ENCODE measurements at places on chromosomes 5 and 9.
A peak's percentile ranks its signal among the peaks of the same experiment; 100 is the strongest.

- no peak for DNase-seq
Observed at GRCh38 chr5:154470947-154471870, 6.8 kb downstream of the HAND1 start.

- DNase-seq, result no peak
Observed at GRCh38 chr9:13424204-13424603, 144.7 kb upstream of the MPDZ start.

DNA sequence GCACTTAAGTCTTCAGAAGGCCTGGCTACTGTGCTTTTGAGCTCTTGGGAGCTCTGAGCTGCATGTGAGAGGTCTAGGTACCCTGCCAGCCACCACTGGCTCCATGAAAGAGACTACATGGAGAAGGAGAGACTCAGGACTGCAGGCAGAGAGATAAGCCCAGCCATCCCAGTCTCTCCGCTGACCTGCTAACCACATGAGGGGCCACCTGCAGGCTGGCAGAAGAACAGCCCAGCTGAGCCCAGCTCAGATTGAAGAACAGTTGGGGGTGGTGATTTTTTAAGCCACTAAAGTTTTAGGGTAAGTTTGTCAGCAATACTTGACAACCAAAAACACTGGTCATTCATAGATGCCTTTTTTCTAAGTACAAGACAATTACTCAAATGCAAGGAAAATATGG is 205.0 kb upstream of the PRDM9 start:
- DNase-seq, result no peak

- no peak for DNase-seq
Observed at GRCh38 chr9:18489861-18490260, 15.9 kb downstream of the ADAMTSL1 start.

DNA sequence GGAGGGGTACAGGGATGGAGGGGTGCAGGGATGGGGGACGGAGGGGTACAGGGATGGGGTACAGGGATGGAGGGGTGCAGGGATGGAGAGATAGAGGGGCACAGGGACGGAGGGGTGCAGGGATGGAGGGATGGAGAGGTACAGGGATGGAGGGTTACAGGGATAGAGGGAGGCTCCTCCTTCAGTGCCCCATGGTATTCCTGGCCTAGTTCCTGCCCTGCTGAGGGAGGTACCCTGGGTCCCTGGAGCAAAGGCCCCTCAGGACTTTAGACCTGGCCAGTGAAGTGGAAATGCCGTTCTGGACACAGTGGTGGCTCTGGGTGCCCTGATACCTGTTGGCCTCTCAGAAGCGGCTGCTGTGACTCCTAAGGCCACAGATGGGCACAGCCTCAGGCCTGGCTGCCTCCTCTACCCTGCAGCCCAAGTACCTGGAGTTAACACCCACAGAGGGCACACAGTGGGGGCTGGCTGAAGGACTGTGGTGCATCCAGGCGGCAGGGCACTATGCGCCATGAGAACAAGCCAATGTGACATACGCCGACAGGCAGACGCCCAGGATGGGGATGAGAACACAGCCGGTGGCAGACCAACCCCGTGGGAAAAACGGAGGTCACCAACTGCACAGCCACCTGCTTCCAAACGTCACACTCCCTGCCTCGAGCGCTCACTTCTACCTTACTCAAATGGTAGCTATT is 8.4 kb downstream of the PTGES2 start:
- DNase-seq, result no peak

- DNase-seq, result no peak
Observed at GRCh38 chr5:141846031-141846430, 32.2 kb downstream of the PCDH1 start.

GRCh38 chr5:171207256-171207847 is 101.7 kb upstream of the TLX3 start:
- peak; percentile 69 for DNase-seq

DNA sequence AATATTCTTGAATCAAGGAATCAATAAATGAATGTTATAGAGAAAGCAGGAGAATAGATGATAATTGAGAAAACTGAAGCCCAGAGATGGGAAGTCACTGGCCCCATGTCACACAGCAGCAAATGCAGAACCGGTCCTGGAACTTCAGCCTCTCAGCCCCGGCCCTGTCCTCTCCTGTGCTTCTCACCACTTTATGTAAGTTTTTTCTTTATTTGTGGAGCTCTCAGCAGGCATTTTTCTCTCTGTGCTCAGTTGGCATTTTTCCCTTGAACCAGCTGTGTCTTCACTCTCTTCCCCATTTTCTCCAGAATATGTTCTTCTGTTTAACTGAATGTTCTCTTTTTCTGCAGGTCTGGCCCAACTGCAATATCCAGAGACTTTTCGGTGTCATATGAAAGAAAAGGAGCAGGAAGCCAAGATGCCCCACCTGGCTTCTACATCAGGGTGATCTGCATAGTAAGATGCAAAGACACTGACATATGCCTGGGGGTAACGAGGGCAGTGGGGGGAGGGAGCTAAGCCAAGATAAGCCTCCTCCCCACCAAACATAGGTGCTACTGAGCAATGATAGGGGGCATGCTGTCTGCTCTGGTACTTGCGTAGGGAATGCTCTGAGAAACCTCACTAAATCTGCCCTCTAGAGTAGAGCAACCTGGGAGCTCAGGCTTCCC is 12.8 kb upstream of the LCP2 start:
- no peak for DNase-seq

- DNase-seq, result no peak
Observed at GRCh38 chr5:108345541-108346171, 36.2 kb downstream of the FBXL17 start.

DNA sequence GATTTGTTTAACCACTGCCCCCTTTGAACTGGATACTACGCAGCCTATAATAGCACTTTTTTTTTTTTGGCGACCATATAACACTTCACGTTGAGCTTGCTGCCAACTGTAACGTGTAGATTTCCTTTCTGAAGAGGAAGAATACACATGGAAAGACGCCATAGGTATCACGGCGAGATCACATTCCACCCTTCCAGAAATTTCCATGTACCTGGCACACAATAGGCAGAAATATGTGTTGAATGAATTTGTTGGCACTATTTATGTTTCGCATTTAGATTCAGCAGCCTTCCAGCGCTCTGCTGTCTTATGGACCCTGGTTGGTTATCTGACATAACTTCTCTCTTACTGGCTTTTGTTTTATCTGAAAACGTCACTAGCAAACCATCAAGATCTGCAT is 250.3 kb downstream of the SLIT3 start:
- no peak for DNase-seq

All from activated CD4-positive, alpha-beta T cell treated with anti-CD3 and anti-CD28 coated beads, Interleukin-2, amount 10 ng/mL, durations not matched to agents 24 days and 14 days (primary cell).